Activated CD8-positive, alpha-beta memory T cell treated with anti-CD3 and anti-CD28 coated beads for 48 hours (primary cell): ENCODE measurements at places on chromosomes 16 and 17.

- no peak for DNase-seq
Observed at GRCh38 chr17:81459224-81459623, 53.4 kb downstream of the ACTG1 start.

- DNase-seq = no peak
Observed at GRCh38 chr16:14608604-14609003, 21.5 kb downstream of the PARN start.

DNA sequence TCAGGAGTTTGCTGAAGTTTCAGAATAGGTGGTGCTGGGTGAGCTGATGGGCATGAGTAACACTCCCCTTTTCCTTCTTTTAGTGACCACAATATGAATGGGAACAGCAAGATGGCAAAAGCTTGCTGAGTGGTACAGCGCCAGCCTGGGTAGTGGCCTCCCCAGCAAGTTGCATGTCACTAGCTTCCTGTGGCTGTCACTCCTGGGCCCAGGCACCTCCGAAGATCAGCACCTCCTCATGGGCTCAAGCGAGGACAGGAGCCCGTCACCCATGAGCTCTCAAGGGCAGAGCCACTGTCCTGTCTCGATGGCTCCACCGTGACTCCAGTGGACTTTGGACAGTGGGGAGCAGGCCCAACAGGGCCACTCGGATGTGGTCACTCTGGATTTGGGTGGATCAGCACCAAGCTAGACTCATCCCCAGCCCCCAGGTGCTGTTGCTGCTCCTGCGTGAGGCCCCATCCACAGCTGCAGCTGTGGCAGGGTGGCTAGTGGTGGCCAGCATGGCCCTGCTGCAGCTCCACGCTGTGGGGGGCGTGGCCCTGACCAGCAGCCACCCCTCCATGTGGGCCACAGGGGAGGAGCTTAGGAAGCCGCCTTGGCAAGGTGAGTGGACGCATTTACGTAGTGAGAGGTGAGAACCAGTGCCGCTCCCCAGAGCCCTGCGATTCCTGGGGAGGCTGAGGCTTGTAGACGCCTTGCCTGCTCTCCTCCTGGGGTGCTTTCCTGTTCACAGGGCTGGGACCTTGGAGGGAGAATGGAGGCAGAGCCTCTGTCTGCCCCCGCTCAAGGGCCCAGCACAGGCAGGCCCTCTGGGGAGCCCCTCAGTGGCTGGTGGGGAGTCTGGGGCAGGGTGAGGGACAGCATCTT lies 13.6 kb upstream of the DNASE1 start:
- no peak for DNase-seq

DNA sequence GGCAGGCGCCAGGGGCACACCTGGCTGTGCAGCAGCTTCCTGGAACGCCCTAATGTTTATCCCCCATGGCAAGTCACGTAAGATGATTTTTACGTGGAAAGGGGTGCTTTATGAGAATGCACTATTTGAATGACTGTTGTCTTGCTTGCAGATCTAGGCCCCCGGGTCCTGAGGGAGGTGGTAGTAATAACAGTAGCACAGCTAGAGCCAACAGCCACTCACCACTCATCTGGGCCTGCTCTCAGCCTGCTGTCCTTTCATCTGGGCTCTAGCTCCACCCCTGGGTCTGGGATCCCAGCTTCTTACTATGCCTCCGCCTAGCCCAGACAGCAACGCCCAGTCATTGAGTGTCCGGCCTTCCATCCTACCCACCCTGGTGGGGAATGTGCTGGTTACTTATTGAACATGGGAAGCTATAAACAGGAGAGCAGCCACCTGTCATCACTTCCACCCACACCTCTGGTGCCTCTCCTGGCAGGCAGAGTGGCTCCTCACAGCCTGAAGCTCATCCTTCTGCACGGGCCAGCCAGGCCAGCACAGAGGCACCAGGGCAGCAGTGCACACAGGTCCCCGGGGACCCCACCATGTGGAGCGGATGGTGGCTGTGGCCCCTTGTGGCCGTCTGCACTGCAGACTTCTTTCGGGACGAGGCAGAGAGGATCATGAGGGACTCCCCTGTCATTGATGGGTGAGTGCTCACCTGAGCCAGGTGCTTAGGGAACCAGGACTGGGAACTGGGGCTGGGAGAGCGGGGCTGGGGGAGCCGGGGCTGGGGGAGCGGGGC lies 16.6 kb downstream of the DPEP1 start:
- DNase-seq = no peak

DNA sequence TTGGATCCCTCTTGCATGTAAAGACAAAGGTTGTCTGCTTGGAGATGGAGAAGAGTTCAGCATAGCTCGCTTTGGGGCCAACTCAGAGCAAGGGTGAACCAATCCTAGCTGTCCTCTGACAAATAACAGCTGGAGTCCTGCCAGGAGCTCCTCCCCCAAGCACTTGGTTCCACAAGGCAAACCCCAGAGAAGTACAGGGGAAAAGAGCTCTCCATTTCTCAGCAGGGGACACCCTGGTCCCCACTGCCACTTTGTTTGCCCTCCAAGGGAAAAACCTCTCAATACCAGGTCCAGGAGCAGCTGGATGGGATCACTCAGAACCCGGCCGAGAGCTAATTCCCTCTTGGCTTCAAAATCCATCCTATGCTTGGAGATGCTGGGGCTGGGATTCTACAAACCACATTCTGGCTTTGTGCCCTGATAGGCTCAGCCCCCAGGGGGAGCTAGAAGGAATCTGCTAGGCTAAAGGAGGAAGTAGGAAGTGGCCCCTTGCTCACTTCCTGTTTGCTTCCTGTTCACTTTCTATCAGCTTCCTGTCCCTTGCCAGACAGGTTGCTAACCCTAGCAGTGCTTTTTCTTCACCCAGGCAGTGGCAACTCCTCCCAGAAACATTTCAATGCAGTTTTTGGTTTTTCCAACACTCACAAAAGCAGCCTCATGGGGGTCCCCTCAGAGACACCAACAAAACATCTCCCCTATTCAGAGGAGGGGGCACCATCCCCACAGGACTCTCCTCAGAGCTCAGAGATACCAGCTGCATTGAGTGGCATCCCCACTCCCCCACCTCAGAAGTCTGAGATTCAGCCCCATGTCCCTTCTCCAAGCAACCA lies 30.7 kb downstream of the CDRT4 start:
- DNase-seq = no peak

DNA sequence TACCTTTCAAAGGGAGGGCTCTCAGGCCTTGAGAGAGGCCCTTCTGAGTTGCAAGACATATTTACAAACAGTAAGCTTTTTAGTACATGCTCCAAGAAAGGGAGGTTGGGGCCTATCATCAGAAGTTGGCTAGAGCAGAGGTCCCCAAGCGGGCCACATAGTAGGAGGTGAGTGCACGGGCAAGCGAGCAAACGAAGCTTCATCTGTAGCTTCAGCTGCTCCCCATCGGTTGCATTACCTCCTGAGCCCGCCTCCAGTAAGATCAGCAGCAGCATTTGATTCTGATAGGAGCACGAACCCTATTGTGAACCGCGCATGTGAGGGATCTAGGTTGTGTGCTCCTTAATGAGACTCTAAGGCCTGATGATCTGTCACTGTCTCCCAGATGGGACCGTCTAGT lies 26.2 kb downstream of the PRDM7 start:
- DNase-seq = no peak

DNA sequence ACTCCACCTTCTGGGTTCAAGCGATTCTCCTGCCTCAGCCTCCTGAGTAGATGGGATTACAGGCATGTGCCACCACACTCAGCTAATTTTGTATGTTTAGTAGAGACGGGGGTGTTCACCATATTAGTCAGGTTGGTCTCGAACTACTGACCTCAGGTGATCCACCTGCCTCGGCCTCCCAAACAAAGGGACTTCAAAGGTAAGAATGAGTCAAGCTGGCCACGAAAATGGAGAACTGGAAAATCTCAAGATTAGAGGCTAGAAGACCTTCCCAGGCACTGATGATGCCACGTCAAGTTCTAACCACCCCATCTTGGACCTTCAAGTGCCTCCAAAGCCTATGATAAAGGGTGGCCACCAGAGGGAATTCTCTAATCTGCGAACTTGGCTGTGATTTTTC lies 1.3 kb upstream of the CCL15 start:
- no peak for DNase-seq

GRCh38 chr17:72412650-72413076 lies 291.8 kb downstream of the SOX9 start:
- DNase-seq = no peak

- DNase-seq = no peak
Observed at GRCh38 chr17:70242781-70243437, 73.6 kb downstream of the KCNJ2 start.

DNA sequence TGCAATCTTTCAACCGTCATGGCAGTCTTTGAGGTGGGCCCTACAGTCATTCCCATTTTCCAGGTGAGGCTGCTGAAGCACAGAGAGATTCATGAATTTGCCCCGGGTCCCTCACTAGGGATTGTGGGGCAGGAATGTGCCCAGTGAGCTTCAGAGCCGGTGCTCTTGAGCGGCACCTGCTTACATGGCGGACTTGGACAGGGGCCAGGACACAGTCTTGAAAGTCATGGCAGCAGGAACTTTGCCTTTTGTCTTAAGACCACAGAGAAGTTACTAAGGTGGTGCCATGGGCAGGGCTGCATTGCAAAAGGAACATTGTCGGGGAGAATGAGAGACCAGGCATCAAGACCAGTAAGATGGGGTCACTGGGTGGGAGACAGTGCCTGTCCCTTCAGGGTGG lies 363.4 kb downstream of the FOXL1 start:
- DNase-seq = no peak

GRCh38 chr17:28033972-28034714 lies 8.3 kb upstream of the NLK start:
- DNase-seq = no peak

GRCh38 chr17:80765241-80765961 lies 220.8 kb downstream of the RPTOR start:
- no peak for DNase-seq

DNA sequence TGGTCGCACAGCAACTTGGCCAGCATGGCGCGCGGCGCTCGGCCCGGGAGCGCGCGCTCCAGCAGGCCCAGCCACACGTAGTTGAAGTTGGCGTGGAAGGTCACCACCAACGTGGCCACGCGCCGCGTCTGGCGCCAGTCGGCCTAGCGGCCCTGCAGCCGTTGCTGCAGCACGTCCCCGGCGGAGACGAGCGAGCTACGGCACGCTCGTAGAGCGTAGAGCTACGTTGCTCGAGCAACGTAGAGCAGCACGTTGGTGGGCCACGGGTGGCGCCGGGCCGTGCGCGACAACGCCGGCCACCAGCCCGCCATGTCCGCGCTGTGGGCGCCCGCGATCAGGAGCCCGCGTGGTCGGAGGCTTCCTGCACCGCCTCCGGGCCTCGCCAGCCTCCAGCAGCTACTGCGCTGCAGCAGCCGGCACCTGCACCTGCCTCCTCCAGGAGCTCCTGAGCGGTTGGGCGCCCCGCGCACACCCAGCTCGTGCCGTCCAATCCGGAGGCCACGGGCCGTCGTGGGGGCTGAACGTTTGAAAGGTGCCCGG lies 13.4 kb upstream of the SULT1A1 start:
- DNase-seq = peak; percentile 49

GRCh38 chr17:34639706-34640425 lies 60.5 kb downstream of the TMEM132E start:
- DNase-seq = no peak

- DNase-seq = no peak
Observed at GRCh38 chr16:7921345-7921744, 588.7 kb downstream of the RBFOX1 start.
